ENCODE measurements at places on chromosomes 2 and 18. TPM values are rescaled to one million over a fixed set of nuclear protein-coding genes. Genes with fewer than 3 reads are reported as not detected.

Gene CHST10
- 1.6 TPM for total RNA-seq

Gene PLGLB1
- total RNA-seq = 2.5 TPM

DNA sequence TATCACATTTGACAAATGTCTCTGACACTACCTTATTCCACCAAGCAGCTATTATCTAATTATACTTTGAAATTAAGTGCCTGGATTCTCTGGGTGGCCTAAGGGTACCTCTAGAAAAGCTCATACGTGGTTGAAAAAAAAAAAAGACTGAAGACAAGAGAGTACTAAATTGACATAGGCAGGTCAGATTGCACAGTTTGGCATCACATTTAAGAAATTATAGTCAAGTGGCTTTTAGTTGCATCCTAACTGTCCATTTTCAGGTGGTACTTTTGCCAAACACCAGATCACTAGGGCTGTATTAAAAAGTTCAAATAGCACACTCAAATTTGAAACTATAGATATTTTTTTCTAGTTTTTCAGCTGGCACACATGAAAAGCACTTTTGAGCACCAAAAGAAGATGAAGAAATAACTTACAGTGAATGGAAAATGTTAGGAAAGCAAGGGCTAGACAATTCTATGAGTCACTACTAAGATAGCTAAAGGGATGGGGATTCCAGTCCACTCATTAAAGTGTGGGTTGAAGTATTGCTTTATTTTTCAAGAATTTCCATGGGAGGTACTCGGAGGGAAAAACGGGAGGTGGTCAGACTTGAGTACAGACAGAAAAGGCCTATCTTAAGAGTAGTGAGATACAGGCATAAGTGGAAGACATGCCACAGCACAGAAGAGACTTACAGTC is 106.5 kb upstream of the COL5A2 start:
- DNase-seq = no peak

DNA sequence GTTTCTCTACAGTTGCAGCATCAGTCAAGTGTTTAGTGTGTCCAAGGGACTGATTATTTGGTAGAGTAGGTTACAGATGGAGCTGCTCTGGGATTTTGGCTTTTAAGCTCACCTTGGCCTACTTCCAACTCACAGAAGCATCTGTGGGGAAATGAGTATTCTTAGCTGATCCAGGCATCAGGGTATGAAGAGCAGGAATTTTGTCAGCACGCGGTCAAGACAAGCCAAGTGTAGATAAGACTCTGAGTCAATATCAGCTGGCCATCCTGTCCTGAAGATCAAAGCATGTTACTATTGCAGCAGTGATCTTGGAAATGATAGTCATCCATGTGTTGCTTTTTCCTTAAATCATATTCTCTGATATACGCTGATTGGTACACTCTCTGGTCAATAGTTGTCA is 24.4 kb downstream of the SERPINB4 start:
- DNase-seq = no peak

DNA sequence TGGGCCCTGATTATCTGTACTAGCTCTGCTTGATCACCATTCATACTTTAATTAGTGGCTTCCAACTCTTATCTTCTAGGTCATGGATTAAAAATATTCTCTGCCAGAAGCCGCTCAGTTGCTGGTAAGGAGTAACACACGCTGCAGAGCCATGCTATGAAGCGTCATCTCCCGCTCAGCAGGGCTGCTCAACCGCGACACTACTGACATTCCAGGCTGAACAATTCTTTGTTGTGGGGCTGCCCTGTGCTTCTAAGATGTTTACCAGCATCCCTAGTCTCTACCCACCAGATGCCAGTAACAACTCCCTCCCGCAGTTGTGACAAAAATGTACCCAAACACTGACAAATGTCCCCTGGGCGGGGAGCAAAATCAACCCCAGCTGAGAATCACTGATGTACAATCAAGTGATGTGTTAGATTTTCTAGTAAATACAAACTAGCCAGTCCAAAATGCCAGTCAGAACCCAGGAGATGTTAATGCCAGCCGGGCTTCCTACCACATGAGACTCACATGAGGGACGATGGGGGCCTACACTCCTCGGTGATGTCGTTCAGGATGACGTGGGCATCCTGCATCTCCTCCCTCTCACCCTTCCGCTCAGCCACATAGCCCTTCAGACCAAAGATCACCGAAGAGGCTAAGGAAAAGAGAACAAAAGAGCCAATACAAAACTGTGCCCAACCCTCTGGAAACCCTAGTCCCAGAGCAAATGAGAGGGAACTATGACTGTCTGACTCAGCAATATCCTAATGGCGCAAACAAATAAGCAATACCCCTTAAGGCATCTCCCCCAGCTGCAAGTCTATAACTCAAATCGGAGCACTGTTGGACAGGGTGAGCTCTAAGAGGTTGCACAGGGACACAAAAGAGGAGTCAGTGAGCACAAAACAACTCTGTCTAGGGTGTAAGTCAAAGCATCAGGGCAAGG is 15.6 kb downstream of the ILKAP start:
- no peak for DNase-seq
